ENCODE measurements at places on chromosomes 13 and 19. TPM values are rescaled to one million over a fixed set of nuclear protein-coding genes. Genes with fewer than 3 reads are reported as not detected.

Gene CAMSAP3
- 1.3 TPM for total RNA-seq

GRCh38 chr13:25352806-25353205 is 19.0 kb upstream of the ATP8A2 start:
- H3K4me1 ChIP-seq, result no peaks in the 10 kb centered on the region
- no peak overlapping the region for H3K4me3 ChIP-seq
- no peak for DNase-seq
- H3K36me3 ChIP-seq, result no peaks in the 10 kb centered on the region
- peaks cover 2% of the 10 kb centered on the region for H3K27me3 ChIP-seq

- no peak for DNase-seq
- H3K27me3 ChIP-seq, result no peaks in the 10 kb centered on the region
- no peaks in the 10 kb centered on the region for H3K4me1 ChIP-seq
- H3K36me3 ChIP-seq, result no peaks in the 10 kb centered on the region
- H3K27ac ChIP-seq, result no peak overlapping the region
Observed at GRCh38 chr13:26978081-26978860, 193.3 kb downstream of the USP12 start.

DNA sequence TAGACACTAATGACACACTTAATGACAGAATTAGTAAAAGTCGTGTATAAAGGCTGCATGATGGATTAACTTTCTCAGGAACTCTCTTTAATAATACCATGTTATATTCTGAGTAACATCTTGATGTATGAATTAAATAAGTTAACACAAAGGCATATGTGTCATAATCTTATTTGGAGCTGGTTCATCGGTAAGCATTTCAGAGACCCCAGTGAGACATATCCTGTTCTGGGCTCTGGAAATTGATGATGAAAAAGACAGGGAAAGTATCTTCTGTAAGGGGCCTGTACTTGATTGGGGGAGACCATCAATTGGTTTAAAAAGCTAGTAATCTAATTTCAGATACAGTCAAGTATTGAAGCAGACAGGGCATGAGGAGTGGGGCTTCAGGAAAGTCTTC is 547.9 kb downstream of the GPC6 start:
- DNase-seq, result no peak
- H3K36me3 ChIP-seq, result no peaks in the 10 kb centered on the region
- H3K27ac ChIP-seq, result no peak overlapping the region
- H3K27me3 ChIP-seq, result no peaks in the 10 kb centered on the region

- H3K4me3 ChIP-seq, result no peak overlapping the region
- H3K27me3 ChIP-seq, result no peaks in the 10 kb centered on the region
- H3K27ac ChIP-seq, result peak overlapping the region; percentile 26
- no peaks in the 10 kb centered on the region for H3K4me1 ChIP-seq
Observed at GRCh38 chr13:109548374-109548773, 238.0 kb downstream of the IRS2 start.

Gene LYPD3
- 3.0 TPM for total RNA-seq

- no peak for DNase-seq
- no peak overlapping the region for H3K27ac ChIP-seq
- H3K36me3 ChIP-seq, result no peaks in the 10 kb centered on the region
- H3K27me3 ChIP-seq, result no peaks in the 10 kb centered on the region
Observed at GRCh38 chr13:30116379-30116778, 191.0 kb downstream of the KATNAL1 start.

GRCh38 chr13:89066868-89067466 is 1395.8 kb downstream of the SLITRK5 start:
- no peak overlapping the region for H3K4me3 ChIP-seq
- peak; percentile 55 for DNase-seq
- no peaks in the 10 kb centered on the region for H3K36me3 ChIP-seq

Gene B3GNT3
- total RNA-seq, result 0.14 TPM

DNA sequence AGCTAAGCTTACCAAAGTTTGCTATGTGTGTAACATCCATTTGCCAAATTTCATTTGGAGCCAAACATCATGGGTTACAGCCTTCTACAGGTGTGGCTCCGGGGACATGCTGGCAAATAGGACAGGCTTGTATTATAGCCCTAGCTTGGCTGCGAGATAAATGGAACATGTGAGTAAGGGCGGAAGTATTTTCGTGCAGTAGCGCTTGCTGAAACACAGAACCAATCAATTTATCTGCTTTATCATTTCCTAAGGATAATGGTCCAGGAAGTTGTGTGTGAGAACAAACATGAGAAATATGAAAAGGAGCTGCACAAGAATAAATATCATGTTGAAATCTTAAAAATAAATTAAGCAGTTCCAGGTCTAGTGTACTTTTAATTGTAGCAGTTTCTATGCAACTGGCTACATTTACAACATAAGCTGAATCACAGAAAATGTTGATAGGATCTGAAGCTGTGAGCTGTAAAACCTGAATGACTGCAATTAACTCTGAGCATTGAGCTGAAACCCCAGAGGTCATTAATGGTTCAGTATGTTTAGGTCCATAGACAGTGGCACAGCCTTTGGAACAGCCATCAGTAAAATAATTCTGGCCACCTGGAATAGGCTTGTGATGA is 22.2 kb upstream of the ZNF100 start:
- no peak for DNase-seq
- H3K4me1 ChIP-seq, result no peaks in the 10 kb centered on the region
- H3K27ac ChIP-seq, result no peak overlapping the region
- no peak overlapping the region for H3K4me3 ChIP-seq
- no peaks in the 10 kb centered on the region for H3K27me3 ChIP-seq

DNA sequence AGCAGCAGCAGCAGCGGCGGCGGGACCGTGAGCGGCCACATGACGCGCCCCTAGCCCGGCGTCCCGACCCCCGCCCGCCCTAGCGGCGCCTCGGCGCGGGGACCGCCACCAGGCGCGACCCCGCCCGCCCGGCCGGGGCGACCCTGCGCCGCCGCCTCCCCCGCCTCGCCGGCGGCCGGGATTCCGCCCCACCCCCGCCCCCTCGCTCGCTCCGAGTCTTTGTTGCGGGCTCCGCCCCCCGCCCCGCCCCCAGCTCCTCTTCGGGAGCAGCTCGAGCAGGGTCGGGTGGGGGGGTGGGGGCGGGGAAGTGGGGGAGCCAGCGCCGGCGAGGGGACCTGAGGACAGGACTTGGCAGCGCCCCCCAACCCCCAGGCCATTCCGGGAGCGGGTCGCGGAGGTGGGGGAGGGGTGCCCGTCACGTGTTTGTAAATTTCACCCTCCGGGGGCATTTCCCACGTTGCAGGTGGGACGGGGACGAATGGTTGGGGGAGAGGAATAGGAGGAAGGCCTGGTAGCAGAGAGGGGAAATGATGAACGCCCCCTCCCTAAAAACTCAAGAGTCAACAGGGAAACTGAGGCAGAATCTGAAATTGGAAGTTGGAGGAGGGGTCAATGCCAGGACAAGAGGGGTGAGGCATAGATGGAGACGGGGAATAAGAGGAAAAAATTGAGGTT is at the start of gene OLFM2:
OLFM2 (minus strand) TSS at position 190 of the 675 bp plus-strand sequence; CDS start at position 41, 149 bp downstream.
- H3K27me3 ChIP-seq, result peaks cover 52% of the 10 kb centered on the region
- H3K4me3 ChIP-seq, result peak within 1 kb of the TSS; percentile 52
- peak; percentile 44 for DNase-seq
- no peak within 1 kb of the TSS for H3K27ac ChIP-seq
- no peaks in the 10 kb centered on the region for H3K4me1 ChIP-seq

DNA sequence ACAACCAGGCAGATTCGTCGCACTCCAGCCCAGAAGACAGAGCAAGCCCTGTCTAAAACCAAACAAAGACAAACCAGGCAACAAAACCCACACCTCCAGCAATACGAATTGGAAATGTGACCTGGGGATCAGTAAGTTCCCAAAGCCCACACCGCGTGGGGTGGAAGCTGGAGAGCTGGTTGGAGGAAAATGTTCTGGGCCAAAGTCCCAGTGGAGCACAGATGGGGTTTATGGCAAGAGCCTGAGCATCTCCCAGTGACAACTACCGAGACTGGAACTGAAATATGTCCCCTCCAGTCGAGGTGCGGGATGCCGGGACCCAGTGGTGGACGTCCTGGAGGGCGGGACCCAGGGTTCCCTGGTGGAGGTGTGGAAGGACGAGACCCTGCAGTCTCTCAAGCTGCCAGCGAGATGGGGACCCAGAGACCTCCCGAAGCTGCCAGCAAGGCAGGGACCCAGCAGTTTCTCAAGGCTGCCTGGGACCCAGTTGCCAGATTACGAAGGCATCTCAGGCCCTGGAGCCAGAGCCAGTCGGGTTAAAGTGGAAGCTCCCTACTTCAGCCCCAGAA is 22.4 kb upstream of the CPAMD8 start:
- DNase-seq, result no peak
- H3K4me1 ChIP-seq, result no peaks in the 10 kb centered on the region
- no peaks in the 10 kb centered on the region for H3K27me3 ChIP-seq
- peaks cover 34% of the 10 kb centered on the region for H3K36me3 ChIP-seq
- H3K27ac ChIP-seq, result no peak overlapping the region
- H3K4me3 ChIP-seq, result no peak overlapping the region

Gene CTXN1
- 0.33 TPM for total RNA-seq

Gene SIGLEC9
- 1.9 TPM for total RNA-seq

GRCh38 chr19:48659768-48660167 is 13.0 kb downstream of the NTN5 start:
- H3K27me3 ChIP-seq, result no peaks in the 10 kb centered on the region
- peaks cover 11% of the 10 kb centered on the region for H3K4me1 ChIP-seq
- DNase-seq, result no peak
- H3K27ac ChIP-seq, result no peak overlapping the region

Gene MISP3
- total RNA-seq, result 0.94 TPM

- no peaks in the 10 kb centered on the region for H3K36me3 ChIP-seq
- DNase-seq, result no peak
- no peaks in the 10 kb centered on the region for H3K27me3 ChIP-seq
Observed at GRCh38 chr13:58080806-58081205, 449.3 kb downstream of the PCDH17 start.

Gene TPTE2
- 0.05 TPM for total RNA-seq

- H3K27ac ChIP-seq, result no peak overlapping the region
- no peak for DNase-seq
- no peaks in the 10 kb centered on the region for H3K27me3 ChIP-seq
- no peak overlapping the region for H3K4me3 ChIP-seq
Observed at GRCh38 chr13:44768775-44769581, 192.8 kb upstream of the TSC22D1 start.

Gene ZNF285
- 4.9 TPM for total RNA-seq
